ENCODE measurements at places on chromosomes 7 and 10.

DNA sequence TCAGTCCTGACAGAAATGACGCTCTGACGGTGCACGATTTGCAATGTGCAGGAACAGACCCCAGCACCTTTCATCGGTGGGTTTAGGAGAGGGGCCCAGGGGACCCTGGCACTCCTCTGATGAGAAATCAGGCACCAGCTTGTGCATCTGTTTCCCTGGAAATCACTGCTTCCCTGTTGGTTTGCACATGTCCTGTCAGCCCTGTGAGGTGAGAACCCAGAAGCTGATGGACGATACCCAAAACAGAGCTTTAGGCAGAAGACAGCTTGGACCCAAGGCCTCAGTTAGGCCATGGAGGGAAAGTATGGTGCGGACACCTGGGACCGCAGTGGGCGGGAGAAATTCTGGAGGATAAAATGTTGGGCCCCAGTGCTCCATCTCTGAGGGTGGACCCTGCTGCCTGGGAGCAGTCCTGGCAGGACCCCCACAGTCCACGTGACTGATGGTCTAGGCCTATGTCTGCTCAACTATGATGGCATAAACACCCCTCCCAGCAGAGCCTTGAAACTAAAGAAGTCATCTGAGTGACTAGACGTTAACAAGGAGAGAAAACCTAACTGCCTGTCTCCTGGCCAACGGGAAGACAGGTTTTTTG lies 242.8 kb downstream of the PTPRN2 start:
- no peak for DNase-seq

GRCh38 chr7:72493850-72494661 lies 81.9 kb upstream of the CALN1 start:
- DNase-seq: peak; percentile 74

DNA sequence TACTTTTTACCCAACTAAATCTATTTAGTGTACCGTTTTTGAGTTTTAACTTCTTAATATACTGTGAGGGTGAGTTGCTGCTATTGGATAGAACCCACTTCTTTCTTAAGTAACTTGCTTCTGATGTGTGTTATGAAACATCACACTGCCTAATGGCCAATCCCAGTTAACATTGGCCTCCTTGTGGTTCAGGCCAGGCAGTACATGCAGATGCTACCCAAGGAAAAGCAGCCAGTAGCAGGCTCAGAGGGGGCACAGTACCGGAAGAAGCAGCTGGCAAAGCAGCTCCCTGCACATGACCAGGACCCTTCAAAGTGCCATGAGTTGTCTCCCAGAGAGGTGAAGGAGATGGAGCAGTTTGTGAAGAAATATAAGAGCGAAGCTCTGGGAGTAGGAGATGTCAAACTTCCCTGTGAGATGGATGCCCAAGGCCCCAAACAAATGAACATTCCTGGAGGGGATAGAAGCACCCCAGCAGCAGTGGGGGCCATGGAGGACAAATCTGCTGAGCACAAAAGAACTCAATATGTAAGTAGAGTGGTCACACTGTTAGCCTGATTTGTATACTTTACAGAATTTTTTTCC lies 39.7 kb downstream of the TES start:
- no peak for DNase-seq

DNA sequence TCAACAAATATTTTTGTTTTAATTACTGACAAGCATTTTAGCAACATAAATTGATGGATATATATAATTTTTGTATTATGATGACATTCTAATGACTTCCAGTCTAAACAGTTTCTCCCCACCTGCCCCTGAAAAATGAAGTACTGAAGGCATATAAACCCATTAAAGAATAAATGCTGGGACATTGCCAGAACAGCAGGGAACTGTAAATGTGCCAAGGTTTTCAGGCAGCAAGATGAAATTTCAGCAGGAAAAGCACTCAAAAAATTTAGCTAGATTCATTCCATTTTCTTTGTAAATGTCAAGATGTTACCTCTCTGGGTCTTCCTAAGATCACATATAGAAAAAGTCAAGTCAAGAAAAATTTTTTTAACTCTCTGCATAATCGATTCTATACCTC lies 11.0 kb upstream of the TLL2 start:
- no peak for DNase-seq

- no peak for DNase-seq
Observed at GRCh38 chr7:99392659-99393354, 15.6 kb downstream of the PDAP1 start.

GRCh38 chr7:92448205-92448747 lies 994 bp downstream of the GATAD1 start:
- no peak for DNase-seq

DNA sequence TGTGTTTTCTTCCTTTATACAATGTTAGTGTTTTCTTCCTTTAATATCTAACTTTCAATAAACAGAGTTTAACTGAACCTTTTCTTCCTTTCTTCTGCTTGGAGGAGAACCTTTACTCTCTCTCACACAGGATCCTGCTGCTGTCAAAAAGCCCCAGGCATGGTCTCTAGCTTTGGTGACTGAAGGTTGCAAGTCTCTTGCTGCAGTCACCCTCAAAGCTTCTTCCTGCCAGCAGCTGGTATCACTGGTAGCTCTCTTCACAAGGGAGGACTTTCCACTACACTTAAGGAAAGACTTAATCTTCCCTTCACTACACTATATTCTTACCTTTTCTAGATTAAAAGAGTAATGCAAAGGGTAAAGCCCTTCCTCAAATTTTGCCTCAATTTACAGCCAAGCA lies 153.4 kb downstream of the SGMS1 start:
- DNase-seq: no peak

DNA sequence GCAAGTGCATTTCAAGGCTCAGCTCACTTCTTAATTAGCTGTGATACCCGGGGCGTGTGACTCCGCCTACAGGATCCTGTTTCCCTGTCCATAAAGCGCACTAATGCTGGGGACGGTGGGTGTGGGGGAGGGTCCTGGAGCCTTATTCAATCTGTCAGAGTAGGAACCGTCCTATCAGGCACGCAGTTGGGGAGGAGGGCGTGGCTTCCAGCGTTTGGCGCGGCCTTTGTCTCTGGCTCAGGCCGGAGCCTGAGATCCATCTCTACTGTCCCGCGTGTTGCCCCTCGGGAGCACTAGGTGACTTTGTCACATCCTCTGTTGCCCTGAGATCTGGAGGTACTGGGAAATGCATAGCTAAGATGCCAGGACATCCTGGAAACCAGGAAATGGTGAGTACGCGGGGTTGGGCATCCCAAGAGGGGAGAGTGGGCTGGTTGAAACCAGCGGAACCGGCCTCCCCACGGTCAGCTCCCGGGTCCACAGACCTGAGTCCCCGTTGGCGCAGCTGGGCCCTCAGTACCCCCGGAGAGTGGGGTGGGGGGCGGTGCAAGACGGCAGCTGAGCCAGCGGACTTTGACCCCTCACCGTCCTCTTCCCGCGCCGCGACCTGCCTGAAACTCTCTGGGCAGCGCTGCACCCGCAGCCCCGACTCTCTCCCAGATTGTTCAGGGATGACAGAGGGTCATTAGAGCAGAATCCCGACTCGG lies 104.4 kb upstream of the ZNF92 start:
- DNase-seq: no peak

- DNase-seq: no peak
Observed at GRCh38 chr10:77710081-77710551, 72.5 kb upstream of the KCNMA1 start.

DNA sequence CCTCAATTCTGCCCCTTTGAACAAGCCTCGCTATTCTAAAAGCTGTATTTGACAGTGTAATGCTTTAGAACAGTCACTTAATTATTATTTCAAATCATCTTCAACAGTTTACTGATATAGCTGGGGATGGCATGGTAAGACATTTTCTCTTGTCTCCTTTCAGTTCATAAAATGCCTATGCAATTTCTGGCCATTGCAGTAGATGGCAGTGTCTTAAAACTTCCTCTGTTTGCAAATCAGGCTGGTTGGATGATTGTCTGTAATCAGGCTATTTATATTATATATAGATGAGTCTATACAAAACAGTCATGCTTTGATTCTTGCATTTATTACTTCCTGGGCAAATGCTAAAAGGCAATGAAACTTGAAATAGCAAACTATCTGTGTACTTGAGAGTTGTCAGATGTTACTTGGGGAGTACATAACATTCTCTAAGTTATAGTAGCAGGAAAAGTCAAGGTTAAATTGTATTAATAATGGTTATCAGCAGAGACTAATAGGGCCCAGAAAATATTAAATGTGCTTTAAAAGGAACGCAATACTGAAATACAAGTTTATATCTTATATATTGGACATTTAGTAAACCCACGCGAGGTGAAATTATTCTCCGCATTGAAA lies 55.5 kb upstream of the LHFPL3 start:
- DNase-seq: no peak

DNA sequence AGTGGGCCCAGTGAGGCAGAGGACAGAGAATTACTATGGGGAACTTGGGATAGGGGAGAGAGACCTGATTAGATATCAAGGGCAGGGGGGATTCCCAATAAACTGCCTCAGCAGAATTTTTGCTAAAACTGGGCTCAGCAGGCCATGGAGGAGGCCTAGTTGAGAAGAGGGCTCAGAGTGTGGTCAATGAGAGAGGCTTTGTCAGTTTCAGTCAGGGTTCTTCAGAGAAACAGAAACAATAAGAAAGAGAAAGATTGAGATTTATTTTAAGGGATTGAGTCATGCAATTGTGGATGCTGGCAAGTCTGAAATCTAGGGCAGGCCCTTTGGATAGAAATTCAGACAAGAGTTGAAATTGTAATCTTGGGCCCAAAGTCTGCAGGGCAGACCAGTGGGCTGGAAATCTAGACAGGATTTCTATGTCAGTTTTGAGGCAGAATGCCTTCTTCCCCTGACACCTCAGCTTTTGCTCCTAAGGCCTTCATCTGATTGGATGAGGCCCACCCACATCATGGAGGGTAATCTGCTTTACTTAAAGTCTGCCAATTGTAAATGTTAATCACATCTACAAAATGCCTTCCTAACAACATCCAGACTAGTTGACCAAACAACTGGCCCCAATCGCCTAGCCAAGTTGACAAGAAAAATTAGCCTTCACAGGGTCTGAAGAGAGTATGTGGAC lies 33.5 kb upstream of the CCSER2 start:
- no peak for DNase-seq

- no peak for DNase-seq
Observed at GRCh38 chr10:75707080-75707840, 275.8 kb downstream of the LRMDA start.

DNA sequence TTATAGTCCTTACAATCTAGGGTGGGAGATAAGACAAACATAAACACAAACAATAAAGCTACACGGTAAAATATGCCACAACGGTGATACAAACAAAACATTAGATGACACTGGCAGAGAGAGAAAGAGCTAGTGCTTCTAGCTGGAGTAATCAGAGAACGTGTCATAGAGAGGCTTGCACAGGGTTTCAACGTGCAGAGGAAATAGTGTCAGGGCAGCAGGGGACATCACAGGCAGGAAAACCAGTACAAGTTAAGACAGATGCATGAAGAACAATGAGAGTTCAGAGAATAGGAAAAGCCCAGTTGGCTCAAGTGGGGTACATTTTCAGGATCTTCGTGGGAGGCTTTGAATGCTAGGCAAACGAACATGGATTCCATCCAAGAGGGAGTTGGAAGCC lies 91.4 kb downstream of the ZNF438 start:
- no peak for DNase-seq

- DNase-seq: no peak
Observed at GRCh38 chr7:144824360-144824759, 11.5 kb downstream of the TPK1 start.

DNA sequence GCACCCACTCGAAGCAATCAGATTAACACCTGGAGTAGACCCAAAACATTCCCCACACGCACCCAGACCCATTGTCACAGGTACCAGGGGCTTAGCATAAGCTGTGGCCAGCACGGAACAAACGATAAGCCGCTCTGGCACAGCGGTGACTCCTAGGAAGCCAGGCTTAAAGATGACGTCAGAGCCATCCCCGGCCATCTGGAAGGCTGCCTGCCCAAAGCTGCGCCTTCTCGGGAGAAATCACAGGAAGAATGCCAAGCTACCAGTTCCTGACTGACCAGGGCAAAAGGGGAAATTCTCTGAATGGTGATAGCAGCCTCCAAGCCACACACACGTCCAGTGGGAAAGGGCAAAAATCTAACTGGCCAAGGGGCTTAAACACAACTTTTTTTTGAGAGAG lies 13.0 kb upstream of the WIPI2 start:
- DNase-seq: no peak

DNA sequence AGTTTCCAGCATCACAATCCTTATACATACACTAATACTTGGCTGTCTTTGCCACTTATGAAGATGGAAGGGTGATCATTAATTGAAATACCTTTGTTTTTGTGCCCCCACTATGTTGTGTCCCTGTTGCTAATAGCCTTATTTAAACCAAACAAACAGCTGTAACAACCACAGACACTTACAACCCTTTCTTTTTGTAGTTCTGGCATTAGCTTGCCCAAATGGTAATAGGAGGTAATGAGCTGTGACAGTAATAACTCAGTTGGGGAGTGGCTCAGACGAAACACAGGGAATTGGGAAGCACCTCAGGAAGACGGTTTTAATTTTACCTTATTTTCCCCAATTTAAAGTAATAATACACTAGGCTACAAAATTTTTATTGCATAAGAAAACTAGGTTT lies 83.4 kb downstream of the MDFIC start:
- no peak for DNase-seq

DNA sequence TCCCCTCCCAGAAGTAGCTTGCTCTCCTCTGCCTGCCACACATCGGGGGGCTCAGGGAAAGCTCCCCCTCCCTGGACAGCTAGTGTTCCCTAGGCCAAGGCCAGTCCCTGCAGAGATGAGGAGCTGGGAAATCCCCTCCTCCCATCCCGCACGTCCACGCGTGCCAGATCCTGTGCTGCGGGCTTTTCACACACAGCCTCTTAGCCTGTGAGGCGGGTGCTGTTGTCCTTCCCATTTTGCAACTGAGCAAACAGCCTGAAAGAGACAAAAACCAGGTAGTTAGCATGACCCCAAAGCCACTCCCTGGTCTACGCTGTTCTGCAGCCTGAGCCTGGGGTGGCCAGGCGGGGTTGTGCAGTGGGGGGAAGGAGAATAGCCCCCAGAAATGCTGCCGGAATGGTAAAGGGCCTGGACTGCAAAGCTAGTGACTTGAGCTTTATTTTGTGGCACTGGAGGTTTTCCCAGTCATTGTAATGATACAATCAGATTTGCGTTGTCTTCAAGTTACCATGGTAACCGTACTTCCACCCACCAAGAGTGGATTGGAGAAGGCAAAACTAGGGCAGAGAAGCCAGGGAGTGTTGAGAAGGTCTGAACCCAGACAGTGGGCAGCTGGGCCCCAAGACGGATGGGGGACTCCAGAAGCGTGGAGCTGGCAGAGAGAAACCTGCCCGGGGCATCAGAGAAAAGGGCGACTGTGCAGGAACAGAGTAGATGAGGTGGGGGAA lies 98.6 kb upstream of the KCTD7 start:
- no peak for DNase-seq

DNA sequence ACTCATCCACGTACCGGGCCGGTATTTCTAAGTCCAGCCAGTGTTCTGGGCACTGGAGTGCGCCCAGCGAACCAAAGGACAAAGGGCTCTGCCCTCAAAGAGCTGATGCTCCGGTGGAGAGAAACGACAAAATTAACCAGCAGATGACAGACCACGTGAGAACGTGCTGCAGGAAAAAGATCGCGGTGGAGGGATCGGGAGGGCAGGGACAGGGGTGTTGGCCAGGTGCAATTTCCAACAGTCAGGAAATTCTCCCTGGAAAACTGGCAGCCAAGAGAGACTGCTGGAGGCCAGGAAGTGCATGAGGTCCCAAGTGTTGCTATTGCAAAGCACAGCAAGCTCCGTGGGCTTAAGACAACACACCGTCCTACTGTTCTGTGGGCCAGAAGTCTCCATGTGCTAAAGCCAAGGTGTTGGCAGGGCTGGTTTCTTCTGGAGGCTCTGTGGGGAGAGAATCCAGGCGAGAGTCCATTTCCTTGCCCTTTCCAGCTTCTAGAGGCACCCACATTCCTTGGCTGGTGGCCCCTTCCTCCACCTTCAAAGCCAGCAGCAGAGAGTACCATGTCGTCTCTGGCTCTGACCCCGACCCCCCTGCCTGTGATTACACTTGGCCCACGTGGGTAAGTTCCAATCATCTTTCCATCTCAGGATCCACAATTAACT lies 21.3 kb upstream of the AMZ1 start:
- no peak for DNase-seq
